ENCODE measurements at places on chromosomes 4 and X. TPM values are rescaled to one million over a fixed set of nuclear protein-coding genes. Genes with fewer than 3 reads are reported as not detected.

The NEUROG2 gene
- not detected for total RNA-seq

The MAGT1 gene
- 45.0 TPM for total RNA-seq

The ACOX3 gene
- 10.2 TPM for total RNA-seq

The CCDC149 gene
- total RNA-seq: 2.6 TPM

The GABRA4 gene
- not detected for total RNA-seq

The CPLX1 gene
- total RNA-seq: 0.28 TPM

The BRS3 gene
- not detected for total RNA-seq

The TMEM144 gene
- 3.6 TPM for total RNA-seq

The PUDP gene
- 22.2 TPM for total RNA-seq

The USP17L13 gene
- total RNA-seq: not detected

The BRCC3 gene
- total RNA-seq: 29.2 TPM

The SAGE1 gene
- 0.05 TPM for total RNA-seq

The USP11 gene
- total RNA-seq: 60.6 TPM

The FDCSP gene
- not detected for total RNA-seq

The RAB33B gene
- 2.5 TPM for total RNA-seq

The ZCCHC4 gene
- 4.1 TPM for total RNA-seq

The TMEM271 gene
- total RNA-seq: not detected

The XG gene
- total RNA-seq: not detected

The HERC5 gene
- total RNA-seq: 4.3 TPM

The GLRB gene
- total RNA-seq: 0.92 TPM

The CENPE gene
- 9.2 TPM for total RNA-seq

The CSN1S1 gene
- not detected for total RNA-seq

The FAM47A gene
- total RNA-seq: not detected

The PPP4R3C gene
- total RNA-seq: not detected

The FMR1 gene
- total RNA-seq: 25.8 TPM

The AFM gene
- not detected for total RNA-seq

The TBC1D1 gene
- total RNA-seq: 31.3 TPM

The SASH3 gene
- total RNA-seq: not detected

The PHEX gene
- 0.33 TPM for total RNA-seq

The HSFX2 gene
- 0.19 TPM for total RNA-seq

The SPANXB1 gene
- 1.8 TPM for total RNA-seq

The GAGE12E gene
- not detected for total RNA-seq

The TMPRSS11A gene
- total RNA-seq: not detected

The CXCL1 gene
- total RNA-seq: 4.3 TPM

The ALPK1 gene
- 1.9 TPM for total RNA-seq

The OPRPN gene
- not detected for total RNA-seq

The KLB gene
- total RNA-seq: 0.16 TPM

Data from A549 treated with dexamethasone at 1 μM for 4 hours (cell line).